Ovary (tissue), 10 donors: ENCODE measurements at places on chromosomes 1 and 21. TPM values are rescaled to one million over a fixed set of nuclear protein-coding genes. Genes with fewer than 3 reads are reported as not detected.

DNA sequence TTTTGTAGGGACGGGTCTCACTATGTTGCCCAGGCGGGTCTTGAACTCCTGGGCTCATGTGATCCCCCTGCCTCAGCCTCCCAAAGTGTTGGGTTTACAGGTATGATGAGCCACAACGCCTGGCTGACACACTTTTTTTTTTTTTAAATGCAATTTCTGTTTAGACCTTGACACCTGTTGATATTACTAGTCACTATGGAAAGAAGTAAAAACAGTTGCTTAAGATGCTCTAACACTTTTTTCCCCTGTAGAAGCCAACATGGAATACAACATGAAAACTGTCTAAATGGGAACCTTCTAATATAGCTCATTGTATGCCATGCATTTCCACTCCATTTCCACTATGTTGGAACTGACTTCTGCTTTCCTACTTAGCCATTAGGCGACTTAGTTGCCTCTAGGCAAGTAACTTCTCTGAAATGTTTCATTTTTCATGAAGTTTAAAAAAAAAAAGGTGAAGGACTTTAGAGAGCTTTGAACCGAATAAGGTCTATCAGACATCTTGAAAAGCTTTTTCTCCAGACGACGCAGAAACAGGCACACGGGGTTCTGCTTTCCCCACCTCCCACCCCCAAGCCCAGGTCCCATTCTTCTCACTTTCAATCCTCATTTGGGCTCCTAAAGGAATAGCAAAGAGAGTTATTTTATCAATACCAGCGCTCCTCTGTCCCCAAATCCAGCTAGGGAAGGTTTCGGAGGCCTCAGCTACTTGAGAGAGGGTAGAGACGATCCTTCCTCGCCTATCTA is 648 bp upstream of the DR1 start:
- H3K27me3 ChIP-seq, result no peaks in the 10 kb centered on the region
- H3K4me1 ChIP-seq, result no peaks in the 10 kb centered on the region
- H3K36me3 ChIP-seq, result no peaks in the 10 kb centered on the region
- no peak for DNase-seq

- H3K4me3 ChIP-seq, result no peak overlapping the region
- H3K4me1 ChIP-seq, result peaks cover under 1% of the 10 kb centered on the region
- H3K36me3 ChIP-seq, result no peaks in the 10 kb centered on the region
- H3K27ac ChIP-seq, result no peak overlapping the region
- DNase-seq, result no peak
- no peaks in the 10 kb centered on the region for H3K27me3 ChIP-seq
Measured at GRCh38 chr1:192534666-192535065, 40.9 kb upstream of the RGS1 start.

GRCh38 chr1:36154765-36155407 is 1.1 kb upstream of the MAP7D1 start:
- no peaks in the 10 kb centered on the region for H3K27me3 ChIP-seq
- peak overlapping the region; percentile 93 for H3K4me3 ChIP-seq
- peaks cover 19% of the 10 kb centered on the region for H3K4me1 ChIP-seq
- DNase-seq, result no peak

GRCh38 chr1:12125422-12126355 is 41.1 kb upstream of the TNFRSF1B start:
- H3K27me3 ChIP-seq, result no peaks in the 10 kb centered on the region
- no peaks in the 10 kb centered on the region for H3K36me3 ChIP-seq
- no peak overlapping the region for H3K4me3 ChIP-seq

DNA sequence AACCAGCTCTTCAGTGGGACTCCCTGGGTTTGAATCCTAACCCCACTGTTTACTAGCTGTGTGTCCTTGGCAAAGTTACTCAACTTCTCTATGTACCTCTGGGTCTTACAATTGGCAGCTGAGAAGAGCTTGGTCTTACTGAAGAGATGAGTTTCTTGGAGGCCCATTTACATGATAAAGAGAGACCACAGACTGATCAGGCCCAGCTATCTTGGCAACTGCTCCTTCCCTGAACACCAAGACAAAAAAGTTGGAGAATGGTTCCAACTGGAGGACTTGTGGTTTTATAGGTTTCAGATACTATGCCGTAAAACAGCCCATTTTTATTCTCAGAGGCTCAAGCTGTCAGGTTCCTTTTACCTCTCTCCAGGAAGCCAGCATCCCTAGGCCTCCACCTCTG is 24.8 kb upstream of the CNIH3 start:
- H3K4me1 ChIP-seq, result no peaks in the 10 kb centered on the region
- no peaks in the 10 kb centered on the region for H3K36me3 ChIP-seq
- DNase-seq, result no peak
- no peak overlapping the region for H3K27ac ChIP-seq
- H3K27me3 ChIP-seq, result no peaks in the 10 kb centered on the region

DNA sequence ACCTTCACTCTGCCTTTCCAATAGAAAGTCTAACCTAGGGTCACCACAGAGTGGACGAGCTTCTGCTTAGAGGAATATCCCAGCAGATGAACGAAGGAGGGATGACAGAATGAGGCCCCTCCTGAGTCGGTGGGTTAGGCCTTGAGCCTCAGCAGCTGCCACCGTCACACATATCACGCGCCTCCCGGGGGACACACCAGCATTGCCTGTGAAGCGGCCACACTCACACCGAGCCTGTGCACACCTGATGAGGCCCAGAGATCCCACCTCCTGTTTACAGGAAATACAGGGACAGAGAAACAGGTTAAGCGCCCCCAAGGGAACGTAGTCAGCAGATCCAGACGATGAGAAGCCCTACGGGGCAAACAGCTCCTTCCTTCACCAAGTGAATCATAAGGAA is 25.1 kb upstream of the LRRC47 start:
- no peak overlapping the region for H3K4me3 ChIP-seq
- no peak overlapping the region for H3K27ac ChIP-seq
- no peak for DNase-seq

FOXD2 gene
- polyA plus RNA-seq, result 0.10 TPM

GRCh38 chr1:151130987-151131586 is 15.3 kb downstream of the SEMA6C start:
- no peaks in the 10 kb centered on the region for H3K36me3 ChIP-seq
- H3K27me3 ChIP-seq, result no peaks in the 10 kb centered on the region
- peak overlapping the region; percentile 44 for H3K4me3 ChIP-seq
- peak; percentile 92 for DNase-seq
- peak overlapping the region; percentile 26 for H3K27ac ChIP-seq
- no peaks in the 10 kb centered on the region for H3K4me1 ChIP-seq

GRCh38 chr1:20913242-20913641 is 126.1 kb upstream of the HP1BP3 start:
- H3K4me1 ChIP-seq, result no peaks in the 10 kb centered on the region
- H3K27ac ChIP-seq, result no peak overlapping the region
- H3K4me3 ChIP-seq, result no peak overlapping the region
- H3K27me3 ChIP-seq, result no peaks in the 10 kb centered on the region
- H3K36me3 ChIP-seq, result no peaks in the 10 kb centered on the region
- no peak for DNase-seq

GRCh38 chr1:180376253-180376652 is 126.1 kb downstream of the ACBD6 start:
- no peak overlapping the region for H3K27ac ChIP-seq
- H3K36me3 ChIP-seq, result no peaks in the 10 kb centered on the region
- DNase-seq, result no peak
- H3K4me1 ChIP-seq, result no peaks in the 10 kb centered on the region
- H3K27me3 ChIP-seq, result no peaks in the 10 kb centered on the region

GRCh38 chr1:67722292-67722944 is 37.4 kb downstream of the GADD45A start:
- H3K4me1 ChIP-seq, result peaks cover 15% of the 10 kb centered on the region
- no peaks in the 10 kb centered on the region for H3K36me3 ChIP-seq
- H3K4me3 ChIP-seq, result no peak overlapping the region
- no peak for DNase-seq
- H3K27ac ChIP-seq, result no peak overlapping the region

DNA sequence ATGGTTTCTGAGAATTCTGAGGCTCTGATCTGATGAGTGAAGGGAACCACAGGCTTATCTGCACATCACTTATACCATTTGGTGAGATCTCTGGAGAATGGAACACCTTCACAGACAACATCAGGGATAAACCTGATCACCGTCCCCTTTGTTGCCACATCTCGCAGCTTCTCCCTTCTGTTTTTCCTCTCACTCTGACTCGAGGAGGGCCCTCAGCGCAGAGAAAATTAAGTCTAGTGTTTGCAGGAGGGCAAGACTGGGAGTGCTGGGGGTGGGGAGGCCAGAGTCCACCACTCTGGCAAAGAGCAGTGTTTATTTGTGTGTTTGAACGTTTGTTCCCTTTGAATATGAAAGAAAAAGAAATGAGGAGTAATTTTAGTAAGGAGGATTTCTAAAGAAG is 29.0 kb upstream of the BATF3 start:
- no peak overlapping the region for H3K27ac ChIP-seq
- no peak for DNase-seq
- no peaks in the 10 kb centered on the region for H3K27me3 ChIP-seq
- no peaks in the 10 kb centered on the region for H3K36me3 ChIP-seq

ADAMTS1 gene
- 93.7 TPM for polyA plus RNA-seq

DNA sequence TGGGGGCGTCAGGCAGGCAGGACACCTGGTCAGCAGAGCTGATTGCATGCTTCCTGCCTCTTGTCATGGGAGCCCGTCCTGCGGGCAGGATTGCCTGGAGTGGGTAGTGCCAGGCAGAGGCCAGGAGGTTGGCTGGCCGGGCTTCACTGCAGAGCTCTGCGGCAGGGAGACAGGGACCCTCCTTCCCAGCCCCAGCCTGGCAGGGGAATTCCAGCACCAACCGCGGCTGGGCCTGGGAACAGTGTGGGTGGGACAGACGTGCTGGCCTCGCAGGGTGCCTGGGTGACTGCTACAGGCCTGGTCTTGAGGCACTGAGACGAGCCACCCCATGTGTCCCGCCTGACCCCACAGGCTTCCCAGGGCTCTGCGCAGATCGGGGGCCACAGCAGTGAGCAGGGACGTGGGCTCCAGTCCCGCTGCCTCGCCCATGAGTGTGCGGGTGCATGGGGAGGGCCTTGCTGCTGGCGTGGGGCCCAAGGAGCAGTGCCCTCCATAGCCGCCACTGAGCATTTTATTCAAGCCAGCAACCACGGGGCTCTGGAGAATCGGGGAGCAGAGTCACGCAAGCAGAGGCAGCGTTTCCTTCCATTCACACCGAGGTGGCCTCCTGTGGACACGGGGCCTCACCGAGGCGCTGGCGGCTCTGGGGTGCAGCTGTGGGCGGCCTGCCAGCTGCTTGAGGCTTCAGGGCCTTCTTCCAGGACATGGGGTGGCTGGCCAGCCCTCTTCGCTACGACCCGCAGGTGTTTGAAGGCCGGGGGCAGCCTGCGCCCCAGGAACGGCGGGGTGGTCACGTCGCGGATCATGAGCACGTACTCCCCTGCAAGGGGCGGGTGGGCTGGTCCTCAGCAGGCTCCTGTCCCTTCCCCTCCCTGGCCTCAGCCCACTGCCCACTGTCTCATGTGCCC is 70.3 kb downstream of the MORN1 start:
- DNase-seq, result no peak
- peaks cover 23% of the 10 kb centered on the region for H3K4me1 ChIP-seq
- peak overlapping the region; percentile 66 for H3K27ac ChIP-seq

LENEP gene
- polyA plus RNA-seq, result not detected

CLCNKB gene
- 0.18 TPM for polyA plus RNA-seq

STPG1 gene
- polyA plus RNA-seq, result 9.0 TPM

GRCh38 chr1:203286161-203286984 is 18.9 kb upstream of the BTG2 start:
- no peak overlapping the region for H3K4me3 ChIP-seq
- no peaks in the 10 kb centered on the region for H3K27me3 ChIP-seq
- peak overlapping the region; percentile 62 for H3K27ac ChIP-seq
- peaks cover 23% of the 10 kb centered on the region for H3K4me1 ChIP-seq
- DNase-seq, result no peak

- H3K4me3 ChIP-seq, result no peak overlapping the region
- no peaks in the 10 kb centered on the region for H3K36me3 ChIP-seq
- no peaks in the 10 kb centered on the region for H3K4me1 ChIP-seq
- DNase-seq, result no peak
- no peaks in the 10 kb centered on the region for H3K27me3 ChIP-seq
Measured at GRCh38 chr1:42430286-42431135, 25.3 kb downstream of the ZMYND12 start.

DNAI4 gene
- polyA plus RNA-seq, result 2.5 TPM

DNA sequence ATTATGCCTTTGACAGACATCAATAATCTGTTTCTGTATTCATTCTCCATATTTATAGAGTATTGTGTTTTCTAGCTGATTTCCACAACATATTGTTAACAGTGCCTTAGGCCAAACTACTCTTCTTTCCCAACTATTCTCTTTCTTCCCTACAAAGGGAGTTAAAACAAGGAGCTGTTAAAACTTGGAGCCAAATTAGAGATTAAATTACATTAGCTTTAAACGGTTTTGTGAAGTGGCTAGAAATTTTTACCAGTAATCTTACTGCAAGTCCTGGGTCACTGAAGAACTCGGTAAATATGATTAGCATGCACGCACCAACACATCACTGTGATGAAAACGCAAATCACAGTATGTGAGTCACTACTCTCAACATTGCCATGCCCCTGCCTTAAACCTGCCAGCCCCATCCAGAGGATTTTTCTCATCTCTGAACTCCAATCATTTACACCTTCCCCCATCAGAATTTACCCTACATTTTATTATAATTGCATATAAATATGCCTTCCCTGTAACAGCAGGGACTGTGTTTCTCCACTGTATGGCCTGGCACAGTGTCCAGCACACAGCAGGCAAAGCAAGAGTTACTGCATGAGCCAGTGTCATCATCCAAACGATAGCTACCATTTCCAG is 1.5 kb upstream of the PRDX6 start:
- peaks cover 9% of the 10 kb centered on the region for H3K4me1 ChIP-seq
- peak overlapping the region; percentile 47 for H3K4me3 ChIP-seq
- H3K27me3 ChIP-seq, result no peaks in the 10 kb centered on the region
- H3K36me3 ChIP-seq, result no peaks in the 10 kb centered on the region

TIAM1 gene
- polyA plus RNA-seq, result 5.8 TPM

DNA sequence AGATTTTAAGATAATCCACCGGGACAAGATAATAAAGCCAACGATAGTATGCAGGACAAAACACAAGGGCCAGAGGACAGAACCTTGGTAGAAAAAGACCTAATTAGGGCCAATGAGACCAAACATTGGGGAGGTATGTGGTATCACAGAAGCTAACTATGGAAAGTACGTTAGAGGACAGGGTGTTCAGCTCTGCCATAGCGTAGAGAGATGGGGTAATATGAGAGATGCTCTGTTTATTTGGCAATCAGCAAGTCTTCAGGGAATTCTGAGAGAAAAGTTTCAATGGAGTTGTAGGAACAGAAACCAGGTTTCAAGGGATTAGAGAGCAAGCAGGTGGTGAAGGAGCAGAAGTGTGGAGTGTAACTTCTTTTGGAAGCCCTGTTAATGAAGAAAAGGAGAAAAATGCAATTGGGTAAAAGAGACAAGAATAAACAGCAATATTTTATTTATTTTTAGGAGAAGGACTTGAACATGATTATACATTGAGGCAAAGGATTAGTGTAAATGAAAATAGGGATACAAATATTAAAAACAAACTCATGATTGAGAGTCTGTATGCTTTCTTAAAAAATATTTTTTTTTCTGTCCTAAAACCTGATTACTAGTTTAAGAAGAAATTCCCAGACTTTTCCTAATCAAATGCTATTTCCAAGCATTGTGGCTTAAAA is 24.0 kb downstream of the EEIG2 start:
- DNase-seq, result no peak
- H3K27ac ChIP-seq, result no peak overlapping the region
- H3K36me3 ChIP-seq, result no peaks in the 10 kb centered on the region
- H3K4me3 ChIP-seq, result no peak overlapping the region
- no peaks in the 10 kb centered on the region for H3K27me3 ChIP-seq

- no peaks in the 10 kb centered on the region for H3K4me1 ChIP-seq
- no peak overlapping the region for H3K27ac ChIP-seq
- no peak for DNase-seq
Measured at GRCh38 chr1:186404454-186405051, 28.9 kb downstream of the ODR4 start.

- no peaks in the 10 kb centered on the region for H3K36me3 ChIP-seq
- no peak overlapping the region for H3K27ac ChIP-seq
- no peaks in the 10 kb centered on the region for H3K27me3 ChIP-seq
- DNase-seq, result no peak
Measured at GRCh38 chr1:168842306-168842705, 113.3 kb upstream of the DPT start.
